Activated naive CD8-positive, alpha-beta T cell treated with anti-CD3 and anti-CD28 coated beads, Interleukin-2, amount 50 U/mL, for 16 hours (primary cell): ENCODE measurements at places on chromosomes 6 and 20.

- no peak for DNase-seq
Measured at GRCh38 chr6:162260027-162260426, 467.5 kb downstream of the PRKN start.

- DNase-seq = no peak
Measured at GRCh38 chr6:147299035-147299434, 94.8 kb downstream of the STXBP5 start.

GRCh38 chr20:10356628-10357027, 77.4 kb downstream of the MKKS start:
- no peak for DNase-seq

DNA sequence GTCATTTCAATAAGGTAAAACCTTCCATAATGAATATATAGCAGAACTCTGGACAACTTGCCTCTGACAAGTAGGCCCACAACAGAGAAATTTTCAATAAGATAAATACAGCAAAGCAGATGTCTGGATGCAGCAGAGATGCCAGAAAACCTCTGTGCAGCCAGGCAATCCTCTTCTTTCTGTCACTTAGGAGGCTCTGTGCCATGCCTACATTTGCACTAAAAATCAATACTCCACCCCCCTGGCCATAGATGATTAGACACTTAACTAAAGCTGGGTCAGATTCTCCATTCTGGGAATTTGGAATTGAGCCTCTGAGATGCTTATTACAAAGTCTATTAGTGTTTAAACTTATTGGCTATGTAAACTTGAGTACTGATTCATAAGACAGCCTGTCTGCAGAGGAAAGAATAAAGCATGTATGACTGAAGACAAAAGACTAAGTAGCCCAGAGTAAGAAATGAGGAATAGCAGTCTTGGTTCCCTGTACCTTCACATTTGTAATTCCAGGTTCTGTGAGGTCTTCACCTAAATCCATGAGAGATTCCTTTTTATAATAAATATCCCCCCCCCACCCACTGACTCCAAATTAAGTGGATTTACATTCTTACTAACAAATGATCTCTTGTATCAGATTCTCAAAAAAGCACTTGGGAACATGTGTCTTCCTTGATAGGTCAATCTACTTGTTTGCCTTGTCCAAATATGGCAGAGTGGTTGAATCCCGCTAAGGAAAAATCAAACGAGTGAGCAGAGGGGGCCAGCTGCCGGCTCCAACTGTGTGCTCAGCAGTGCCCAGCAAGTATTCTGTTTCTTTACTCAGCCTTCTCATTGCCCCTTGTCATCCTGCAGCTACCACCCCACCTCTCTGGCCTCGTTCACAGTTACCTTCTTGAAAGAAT, 20.4 kb downstream of the MAN1A1 start:
- DNase-seq = no peak

DNA sequence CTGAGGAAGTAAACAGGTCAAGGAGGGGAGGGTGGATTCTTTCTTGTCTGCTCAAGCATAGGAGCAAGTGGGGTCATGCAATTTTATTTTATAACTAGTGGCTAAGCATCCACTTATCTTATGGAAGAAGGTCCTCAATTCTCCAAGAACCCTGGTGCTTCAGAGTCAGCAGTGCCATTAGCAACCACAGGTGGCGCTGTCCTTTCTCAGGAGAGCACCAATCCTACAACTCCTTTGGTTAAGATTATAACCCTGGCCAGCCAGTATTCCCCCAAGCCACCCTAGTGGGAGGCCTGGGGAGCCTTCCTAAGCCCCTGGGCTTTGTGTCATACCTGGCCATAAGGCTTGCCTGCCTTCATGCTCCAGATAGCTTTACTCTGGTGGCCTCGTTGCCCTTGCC, 60.7 kb downstream of the PCSK2 start:
- DNase-seq = no peak

DNA sequence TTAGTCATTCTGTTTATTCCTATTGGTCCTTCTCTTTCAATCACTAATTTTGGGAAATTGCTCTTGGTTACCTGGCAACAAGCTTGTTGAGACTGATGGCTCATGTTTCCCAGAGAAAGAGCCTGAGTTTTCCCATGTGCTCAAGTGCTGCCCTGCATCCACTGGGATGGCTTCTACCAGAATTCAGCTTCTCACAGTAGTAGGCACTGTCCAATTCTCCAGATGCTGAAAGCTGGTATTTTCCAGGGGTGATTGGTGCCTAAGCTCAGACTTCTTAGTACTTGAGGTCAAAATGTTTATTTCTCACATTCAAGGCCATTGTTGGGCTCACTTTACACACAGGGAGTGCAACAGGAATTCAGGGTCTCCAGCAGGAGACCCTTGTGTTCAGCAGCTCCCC, 29.1 kb upstream of the SLC2A12 start:
- no peak for DNase-seq

GRCh38 chr6:157584036-157584435, 203.0 kb downstream of the ZDHHC14 start:
- no peak for DNase-seq

DNA sequence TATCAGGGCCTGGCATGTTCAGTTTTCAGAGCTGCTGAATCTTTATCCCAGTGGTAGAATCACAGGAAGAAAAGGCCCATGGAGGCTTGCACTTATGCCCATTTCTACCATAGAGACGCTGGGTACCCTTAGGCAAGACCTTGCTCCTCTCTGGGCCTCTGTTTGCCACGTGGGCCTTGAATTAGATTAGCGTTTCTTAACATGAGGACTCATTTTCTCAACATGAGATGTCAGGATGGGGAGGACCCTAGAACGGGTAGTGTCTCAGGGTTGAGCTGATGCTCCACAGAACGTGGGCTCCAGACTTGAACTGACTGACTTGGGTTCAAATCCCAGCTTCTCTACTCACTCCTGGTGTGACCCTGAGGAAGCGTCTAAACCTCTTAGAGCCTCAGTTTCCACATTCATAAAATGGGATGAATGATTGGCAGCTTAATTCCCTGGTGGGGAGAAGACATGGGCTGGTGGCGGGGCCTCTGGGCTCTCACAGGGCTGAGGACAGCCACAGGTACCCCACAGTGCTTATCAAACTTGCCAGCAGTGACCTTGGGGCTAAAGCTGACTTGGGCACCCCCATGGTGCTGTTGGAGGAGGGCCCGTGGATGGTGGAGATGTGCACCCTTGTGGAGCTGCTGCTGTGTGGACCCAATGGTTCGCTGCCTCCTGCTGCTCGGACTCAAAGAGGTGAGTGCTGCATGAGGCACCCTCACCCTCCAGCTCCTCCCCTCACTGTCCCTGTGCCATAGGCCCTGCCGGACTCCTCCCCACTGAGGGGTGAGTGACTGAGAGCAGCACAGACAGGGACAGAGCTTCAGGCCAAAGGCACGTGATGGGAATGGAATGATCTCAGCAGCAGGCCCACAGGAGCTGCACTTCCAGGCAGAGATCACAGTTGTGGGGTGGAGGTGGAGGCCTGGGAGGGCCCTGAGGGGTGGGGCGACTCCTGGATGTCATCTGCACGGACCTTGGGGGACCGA, 28.2 kb downstream of the SUN5 start:
- no peak for DNase-seq

- DNase-seq = no peak
Measured at GRCh38 chr20:49262444-49262843, 15.4 kb downstream of the ZNFX1 start.

DNA sequence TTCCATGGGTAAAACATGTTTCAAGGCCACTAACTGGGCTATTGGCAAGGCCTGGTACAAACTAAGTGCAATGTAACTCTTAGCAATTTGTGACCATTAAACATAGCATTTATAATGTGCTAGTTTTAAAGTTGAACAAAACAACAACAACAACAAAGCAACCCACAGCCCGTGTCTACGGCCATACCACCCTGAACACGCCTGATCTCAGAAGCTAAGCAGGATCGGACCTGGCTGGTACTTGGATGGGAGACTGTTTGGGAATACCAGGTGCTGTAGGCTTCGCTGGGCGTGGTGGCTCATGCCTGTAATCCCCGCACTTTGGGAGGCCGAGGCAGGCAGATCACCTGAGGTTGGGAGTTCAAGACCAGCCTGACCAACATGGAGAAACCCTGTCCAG, 61.0 kb downstream of the SGK1 start:
- DNase-seq = no peak

DNA sequence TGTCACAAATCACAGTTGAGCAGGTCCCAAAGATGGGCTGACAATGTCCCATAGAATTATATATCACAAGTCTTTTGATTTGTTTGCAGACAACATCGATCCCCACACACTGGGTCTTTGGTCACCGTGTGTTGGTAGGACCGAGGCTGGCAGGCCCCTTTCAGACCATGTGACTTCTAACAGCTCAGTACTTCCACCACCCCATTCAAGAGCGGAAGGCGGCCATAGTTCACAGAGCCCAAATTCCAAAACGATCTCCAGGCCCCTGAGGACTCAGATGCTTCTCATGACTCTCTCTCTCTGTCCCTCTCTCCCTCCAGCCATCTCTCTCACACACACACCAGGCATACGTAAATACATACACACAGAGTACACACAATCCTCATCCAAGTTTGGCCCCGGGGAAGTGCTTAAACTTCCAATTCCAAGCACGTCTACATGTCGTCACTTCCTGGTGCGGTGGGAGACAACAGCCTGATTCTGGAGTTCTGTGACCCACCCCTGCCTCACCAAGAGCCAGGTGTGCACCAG, 155.9 kb upstream of the INSM1 start:
- DNase-seq = no peak

- no peak for DNase-seq
Measured at GRCh38 chr20:29878777-29879442, 1378.6 kb upstream of the DEFB115 start.

- no peak for DNase-seq
Measured at GRCh38 chr6:14108571-14109410, 8.8 kb upstream of the CD83 start.

GRCh38 chr6:156978948-156979347, 201.8 kb downstream of the ARID1B start:
- DNase-seq = no peak

- no peak for DNase-seq
Measured at GRCh38 chr6:23140871-23141270, 571.5 kb downstream of the HDGFL1 start.

GRCh38 chr6:48658915-48659314, 547.9 kb upstream of the PTCHD4 start:
- no peak for DNase-seq

DNA sequence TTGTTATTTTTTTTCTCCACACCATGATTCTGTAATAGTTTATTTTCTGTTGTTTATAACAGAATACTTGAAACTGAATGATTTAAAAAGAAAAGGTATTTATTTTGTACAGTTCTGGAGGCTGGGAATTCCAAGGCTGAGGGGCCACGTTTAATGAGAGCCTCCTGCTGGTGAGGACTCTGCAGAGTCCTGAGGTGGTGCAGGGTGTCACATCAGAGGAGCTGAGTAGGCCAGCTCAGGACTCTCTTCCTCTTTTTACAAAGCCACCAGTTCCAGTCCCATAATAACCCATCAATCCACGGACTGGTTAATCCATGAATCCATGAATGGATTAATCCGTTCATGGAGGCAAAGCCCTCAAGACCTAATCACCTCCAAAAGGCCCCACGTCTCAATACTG, 71.6 kb downstream of the TFAP2A start:
- no peak for DNase-seq

GRCh38 chr6:87716928-87717614, 15.0 kb upstream of the AKIRIN2 start:
- DNase-seq = no peak
